GM04504 (cell line): ENCODE measurements at places on chromosomes 13 and 19.
A peak's percentile ranks its signal among the peaks of the same experiment; 100 is the strongest.

- DNase-seq: no peak
These were observed 2.0 kb downstream of the ZBTB7A start for GRCh38 chr19:4064496-4065260.

DNA sequence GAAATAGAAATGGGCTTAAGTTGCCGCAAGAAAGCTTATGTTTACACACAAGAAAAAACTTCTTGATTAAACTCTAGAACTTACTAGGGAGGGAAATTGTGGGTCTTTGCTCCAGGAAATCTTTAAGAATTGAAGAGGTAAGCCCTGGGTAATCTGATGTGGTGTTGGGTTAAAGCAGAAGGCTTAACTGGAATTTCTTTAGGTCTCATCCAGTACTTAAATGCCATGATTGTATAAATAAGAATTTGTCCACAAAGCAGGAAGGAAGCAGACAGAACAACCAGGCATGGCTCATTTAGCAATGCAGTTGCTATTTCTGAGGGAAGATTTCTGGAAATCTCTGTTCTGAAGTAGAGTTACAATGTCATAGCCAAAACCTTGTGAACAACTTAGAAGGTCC is 360.4 kb downstream of the KLF5 start:
- DNase-seq: no peak

GRCh38 chr13:99971576-99972189 is at the start of gene ZIC5:
Gene ZIC5, minus strand, starts transcription at chr13:99971767. Its CDS starts 164 bp downstream, at chr13:99971603.
- DNase-seq: no peak

DNA sequence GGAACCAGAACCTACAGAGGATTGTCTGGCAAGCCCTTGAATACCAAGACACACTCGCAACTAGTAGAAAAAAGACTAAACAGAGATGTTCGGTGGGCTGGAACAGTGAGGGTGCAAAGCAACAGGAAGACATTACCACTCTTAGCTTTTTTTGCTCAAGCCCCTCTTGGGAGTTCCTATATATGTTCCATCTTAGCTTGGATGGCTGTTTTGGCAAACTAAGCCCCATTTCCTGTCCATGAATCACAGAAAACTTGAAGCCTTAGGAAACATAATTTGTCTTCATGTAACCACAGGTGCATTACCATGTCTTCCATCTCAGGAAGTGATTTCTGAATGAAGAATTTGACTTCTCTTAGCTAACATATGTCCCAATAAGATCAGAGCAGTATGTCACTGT is 446.3 kb downstream of the OLFM4 start:
- no peak for DNase-seq

DNA sequence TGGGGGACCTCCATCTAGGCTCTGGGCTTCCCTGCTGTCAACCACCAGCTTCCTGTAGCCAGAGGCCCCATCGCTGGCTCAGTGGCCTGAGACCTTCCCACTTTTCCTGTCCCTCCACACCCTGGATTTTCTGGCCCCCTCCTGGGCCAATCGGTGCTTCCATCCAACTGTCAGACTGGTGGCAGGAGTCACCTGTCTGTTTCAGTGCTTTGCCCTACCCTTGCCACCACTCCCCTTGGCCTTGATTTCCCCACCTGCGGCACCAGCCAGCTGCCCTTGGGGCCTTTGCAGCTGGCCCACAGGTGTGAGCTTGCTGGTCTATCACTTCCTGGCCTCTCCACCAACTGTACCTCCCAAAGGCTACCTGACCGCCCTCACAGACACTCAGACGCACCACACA is 12.5 kb downstream of the VSIG10L start:
- no peak for DNase-seq

DNA sequence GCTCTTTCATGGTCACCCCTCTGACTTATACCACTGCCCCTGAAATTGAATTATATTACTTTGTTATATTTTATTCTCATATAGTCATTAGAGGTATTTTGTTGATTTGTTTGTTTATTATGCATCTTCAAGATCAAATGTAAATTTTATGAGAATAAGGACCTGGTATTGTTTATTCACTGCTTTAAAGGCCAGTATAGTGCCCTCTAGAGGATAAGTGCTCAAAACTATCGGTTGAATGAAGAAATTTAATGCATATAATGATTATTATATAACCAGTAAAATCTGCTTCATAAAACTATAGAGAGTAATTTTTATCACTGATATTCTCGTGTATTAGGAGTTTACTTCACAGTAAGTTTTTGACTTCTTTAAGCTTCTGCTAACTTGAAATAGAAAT is 1401.9 kb downstream of the SLITRK1 start:
- no peak for DNase-seq

DNA sequence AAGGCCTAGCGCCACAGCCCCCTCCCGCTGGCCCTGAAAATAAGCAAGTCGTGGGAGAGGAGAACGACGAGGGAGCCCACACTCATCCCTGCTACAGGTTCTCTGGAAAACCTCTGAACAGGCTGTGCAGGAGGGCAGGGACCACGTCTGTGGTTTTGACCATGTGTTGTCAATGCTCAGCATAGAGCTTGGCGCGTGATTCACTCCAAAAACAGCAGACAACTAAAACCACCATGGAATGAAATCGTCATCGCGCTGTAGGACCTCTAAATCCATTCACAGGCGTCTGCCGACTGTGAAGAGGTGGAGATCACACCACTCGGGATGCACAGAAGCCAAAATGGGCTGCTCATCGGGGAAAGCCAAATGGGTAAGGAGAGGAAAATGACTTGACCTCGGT is 121.3 kb downstream of the COL4A1 start:
- peak; percentile 28 for DNase-seq

- DNase-seq: peak; percentile 72
These were observed 3.6 kb upstream of the GNG8 start for GRCh38 chr19:46639358-46640182.

DNA sequence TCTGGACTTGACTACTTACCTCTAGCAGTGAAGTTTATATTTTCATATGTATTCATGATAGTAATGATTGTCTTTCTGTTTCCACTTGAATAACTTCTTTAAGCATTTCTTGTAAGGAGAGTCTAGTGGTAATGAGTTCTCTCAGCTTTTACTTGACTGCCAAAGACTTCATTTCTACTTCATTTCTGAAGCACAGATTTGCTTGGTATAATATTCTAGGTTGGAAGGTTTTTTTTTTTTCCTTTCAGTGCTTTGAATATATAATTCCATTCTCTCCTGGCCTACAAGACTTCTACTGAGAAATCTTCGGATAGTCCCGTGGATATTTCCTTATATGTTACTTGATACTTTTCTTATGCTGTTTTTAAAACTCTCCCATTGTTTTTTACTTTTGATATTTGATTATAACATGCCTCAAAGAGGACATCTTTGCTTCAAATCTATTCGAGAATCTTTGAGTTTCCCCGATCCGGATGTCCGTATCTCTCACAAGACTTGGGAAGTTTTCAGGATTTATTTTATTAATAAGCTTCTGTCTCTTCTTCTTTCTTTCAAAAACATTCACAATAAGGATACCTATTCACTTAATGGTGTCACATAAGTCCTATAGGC is 1560.0 kb downstream of the PCDH9 start:
- no peak for DNase-seq

- DNase-seq: no peak
These were observed 63.4 kb downstream of the KDM4B start for GRCh38 chr19:5032101-5032967.

DNA sequence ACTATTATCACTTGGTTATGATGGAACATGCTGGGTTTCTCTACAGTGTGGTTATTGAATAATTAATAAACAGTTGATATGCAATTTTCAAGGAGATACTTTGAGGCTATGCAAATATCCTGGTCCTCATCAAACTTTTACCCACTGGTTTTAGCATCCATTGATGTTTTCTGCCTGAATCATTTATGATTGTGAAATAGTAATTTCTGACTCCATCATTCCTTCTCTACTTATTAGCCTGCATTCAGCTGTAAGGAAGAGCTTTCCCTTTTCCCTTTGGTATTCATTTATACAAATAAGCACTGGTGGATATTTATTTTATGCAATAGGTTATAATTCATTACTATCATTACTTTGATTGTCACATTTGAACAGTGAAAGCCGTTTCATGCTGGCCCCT is 13.9 kb upstream of the DNAJC15 start:
- DNase-seq: no peak

DNA sequence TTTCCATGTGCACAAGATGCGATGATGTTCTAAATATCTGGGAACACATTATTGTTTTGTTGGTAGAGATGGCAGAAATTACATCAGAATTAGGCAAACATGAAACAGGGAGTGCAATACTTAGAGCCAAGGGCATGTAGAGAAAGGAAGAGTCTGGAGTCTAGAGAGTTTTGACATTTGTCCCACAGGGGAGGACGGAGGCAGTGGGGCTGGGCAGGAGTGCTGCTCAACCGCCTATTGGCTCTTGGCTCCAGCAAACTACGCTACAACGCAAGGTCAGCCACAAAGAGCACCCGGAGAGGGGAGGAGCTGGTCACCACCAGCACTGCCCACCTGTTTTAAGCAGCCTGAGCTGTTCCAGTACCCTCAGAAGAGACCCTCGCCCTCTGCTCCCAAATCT is 108.3 kb downstream of the ABCC4 start:
- no peak for DNase-seq

DNA sequence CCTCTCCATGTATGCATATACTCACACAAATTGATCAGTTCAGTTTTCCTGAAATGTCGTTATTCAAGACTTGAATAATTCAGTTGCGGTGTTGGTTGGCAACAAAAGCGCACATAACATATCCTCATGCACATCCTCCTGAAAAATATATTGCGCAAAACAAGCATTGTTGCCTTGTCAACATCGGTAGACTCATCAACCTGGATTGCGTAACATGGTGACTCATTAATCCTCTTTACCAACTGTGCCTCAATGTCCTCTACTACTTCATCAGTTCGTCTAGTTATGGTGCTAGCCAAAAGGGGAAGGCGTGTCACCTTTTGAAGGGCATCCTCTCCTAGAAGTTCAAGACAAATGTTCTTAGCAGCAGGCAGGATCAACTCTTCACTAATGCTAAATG is 357.7 kb downstream of the LMO7 start:
- no peak for DNase-seq

- DNase-seq: no peak
These were observed 180.6 kb downstream of the KDM4B start for GRCh38 chr19:5149508-5149907.

DNA sequence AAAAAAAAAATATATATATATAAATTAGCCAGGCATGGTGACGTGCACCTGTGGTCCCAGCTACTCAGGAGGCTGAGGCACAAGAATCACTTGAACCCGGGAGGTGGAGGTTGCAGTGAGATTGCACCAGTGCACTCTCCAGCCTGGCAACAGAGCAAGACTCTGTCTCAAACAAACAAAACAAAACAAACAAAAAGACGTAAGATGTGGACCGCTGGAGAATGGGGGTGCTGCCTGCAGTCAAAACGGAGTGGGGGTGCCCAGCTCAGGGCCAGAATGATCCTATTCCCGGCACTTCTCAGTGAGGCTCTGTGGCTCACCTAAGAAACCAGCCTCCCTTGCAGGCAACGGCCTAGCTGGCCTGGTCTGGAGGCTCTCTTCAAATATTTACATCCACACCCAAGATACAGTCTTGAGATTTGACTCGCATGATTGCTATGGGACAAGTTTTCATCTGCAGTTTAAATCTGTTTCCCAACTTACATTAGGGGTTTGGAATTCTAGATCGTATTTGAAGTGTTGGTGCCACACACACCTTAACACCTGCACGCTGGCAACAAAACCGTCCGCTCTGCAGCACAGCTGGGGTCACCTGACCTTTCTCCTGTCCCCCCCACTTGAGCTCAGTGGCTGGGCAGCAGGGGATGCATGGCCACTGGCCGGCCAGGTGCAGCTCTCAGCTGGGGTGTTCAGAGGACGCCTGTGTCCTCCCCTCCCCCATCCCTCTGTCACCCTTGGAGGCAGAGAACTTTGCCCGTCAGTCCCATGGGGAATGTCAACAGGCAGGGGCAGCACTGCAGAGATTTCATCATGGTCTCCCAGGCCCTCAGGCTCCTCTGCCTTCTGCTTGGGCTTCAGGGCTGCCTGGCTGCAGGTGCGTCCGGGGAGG is at the start of gene F7:
TSS of gene F7 (plus strand) at position 760 of the 889 bp plus-strand sequence. CDS start at position 811, 51 bp downstream.
- no peak for DNase-seq

- DNase-seq: no peak
These were observed 34.5 kb upstream of the UQCRFS1 start for GRCh38 chr19:29247471-29247870.

DNA sequence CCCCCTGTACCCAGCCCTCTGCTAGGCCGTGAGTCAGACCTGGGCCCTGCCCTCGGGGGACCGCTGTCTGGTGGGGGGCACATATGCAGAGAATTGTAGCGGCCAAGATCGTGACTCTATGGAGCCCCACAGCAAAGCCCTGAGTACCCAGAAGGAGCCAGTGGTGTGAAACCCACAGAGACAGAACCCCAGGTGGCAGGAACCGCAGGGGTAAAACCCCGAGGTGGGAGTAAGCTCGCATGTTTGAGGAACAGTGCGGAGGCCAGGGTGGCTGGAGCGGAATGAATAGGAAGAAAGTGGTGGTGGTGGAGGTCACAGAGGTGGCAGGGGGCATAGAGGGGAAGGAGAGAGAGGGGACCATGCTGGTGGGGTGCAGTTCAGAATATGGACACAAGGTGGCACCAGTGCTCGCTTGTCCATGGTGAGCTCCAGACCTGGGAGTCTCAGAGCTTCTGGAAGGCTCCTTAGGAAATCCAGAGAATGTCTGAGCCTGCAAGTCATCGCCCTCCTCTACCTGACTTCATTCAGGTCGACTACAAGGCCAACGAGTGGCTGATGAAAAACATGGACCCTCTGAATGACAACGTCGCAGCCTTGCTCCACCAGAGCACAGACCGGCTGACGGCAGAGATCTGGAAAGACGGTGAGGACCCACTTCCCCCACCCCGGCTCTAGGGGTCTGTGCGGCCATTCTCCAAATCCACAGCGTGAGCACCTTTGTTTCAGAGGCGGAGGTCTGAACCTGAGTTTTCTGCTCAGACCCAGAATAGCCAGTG is 48.9 kb downstream of the MYH14 start:
- DNase-seq: no peak

DNA sequence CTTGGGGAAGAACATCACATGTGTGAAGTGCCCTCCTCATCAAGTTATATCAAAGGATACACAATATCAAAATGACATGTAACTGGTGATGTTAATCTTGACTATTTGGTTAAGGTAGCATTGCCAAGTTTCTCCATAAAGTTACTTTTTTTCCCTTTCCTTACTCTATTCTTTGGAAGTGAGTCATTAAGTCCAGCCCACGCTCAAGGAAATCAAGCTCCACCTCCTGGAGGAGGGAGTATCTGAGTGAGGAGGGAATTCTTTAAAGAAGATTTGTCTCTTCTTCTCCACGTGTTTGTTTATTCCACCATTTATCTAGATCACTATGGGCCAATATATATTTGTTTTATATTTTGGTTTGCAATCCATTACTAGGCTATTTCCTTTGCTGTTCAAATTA is 33.6 kb upstream of the FNDC3A start:
- DNase-seq: peak; percentile 1

GRCh38 chr19:58556622-58557220 is 1.7 kb downstream of the UBE2M start:
- no peak for DNase-seq
